Stimulated activated naive CD4-positive, alpha-beta T cell (primary cell): ENCODE measurements at places on chromosomes 2 and 18.

DNA sequence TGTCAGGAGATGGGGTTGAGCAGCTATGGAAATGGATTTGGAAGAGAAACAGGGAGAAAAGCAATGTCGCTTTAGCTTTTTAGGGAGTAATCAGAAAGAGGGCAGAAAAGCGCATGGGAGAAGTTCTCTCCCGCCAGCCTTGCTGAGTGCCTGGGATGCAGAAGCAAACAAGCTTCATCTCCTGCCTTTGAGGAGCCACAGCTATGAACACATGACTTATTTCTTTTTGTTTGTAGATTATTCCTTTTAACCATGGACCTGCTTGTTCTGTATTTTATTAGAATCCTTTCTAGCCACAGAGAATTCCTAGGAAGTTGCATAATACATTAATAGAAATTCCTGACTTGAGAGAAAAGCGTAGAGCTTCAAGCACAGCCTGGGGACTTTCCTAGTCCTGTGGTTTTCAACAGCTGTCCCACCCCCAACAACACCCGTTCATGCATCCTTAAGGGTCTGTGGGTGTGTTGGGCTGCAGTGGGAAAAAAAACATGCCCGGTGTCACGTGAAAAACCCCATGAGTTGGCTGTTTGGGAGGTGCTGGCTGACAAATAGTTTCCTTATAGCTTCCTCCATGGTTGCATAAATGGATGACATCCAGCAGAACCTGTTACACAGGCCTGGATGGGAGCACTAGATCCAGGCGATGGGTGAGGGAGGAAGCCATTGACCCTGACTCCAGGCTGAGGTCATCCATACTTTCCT lies 14.9 kb downstream of the SLC9A4 start:
- DNase-seq: no peak

- DNase-seq: no peak
These were observed 13.9 kb downstream of the ARPC2 start for GRCh38 chr2:218230882-218231281.

GRCh38 chr2:162967811-162968210 lies 129.2 kb upstream of the KCNH7 start:
- DNase-seq: no peak

DNA sequence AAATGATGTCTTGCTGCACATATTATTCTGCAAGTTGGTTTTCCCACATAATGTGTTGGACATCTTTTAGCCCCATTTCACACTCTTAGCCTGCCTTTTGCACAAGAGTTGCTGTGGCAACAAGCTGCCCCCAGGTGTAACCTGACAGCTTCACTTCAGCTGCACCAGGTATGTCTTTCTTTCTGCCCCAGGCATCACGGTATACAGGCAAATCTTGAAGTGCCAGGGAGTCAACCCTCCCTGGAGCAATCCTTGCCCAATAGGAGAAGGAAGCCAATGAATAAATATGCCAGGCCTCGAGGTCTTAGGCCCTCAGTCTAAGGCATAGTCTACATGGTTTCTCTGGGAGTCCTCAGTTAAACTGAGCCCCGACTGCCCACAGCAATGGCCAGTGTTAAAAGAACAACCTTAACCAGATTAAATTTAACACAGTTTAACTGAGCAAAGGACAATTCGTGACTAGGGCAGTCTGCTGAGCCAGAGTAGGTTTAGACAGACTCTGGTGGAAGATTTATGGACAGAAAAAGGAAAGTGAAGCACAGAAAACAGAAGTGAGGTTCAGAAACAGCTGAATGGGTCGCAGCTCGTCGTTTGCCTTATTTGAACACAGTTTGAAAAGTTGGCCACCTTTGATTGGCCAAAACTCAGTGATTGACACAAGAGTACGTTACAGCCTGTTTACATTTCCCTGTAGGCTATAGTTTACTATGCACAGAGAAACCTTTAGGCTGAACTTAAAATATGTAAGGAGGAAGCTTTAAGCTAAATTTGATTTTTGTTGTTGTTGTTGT lies 32.0 kb upstream of the C1QL2 start:
- no peak for DNase-seq

- DNase-seq: no peak
These were observed 2.5 kb downstream of the SESTD1 start for GRCh38 chr2:179262077-179262660.
